Activated effector memory CD4-positive, alpha-beta T cell treated with anti-CD3 and anti-CD28 coated beads, Interleukin-2, amount 50 U/mL, for 16 hours (primary cell): ENCODE measurements at places on chromosomes 6 and 20.

- DNase-seq: no peak
These were observed 3.8 kb upstream of the DDO start for GRCh38 chr6:110419028-110419739.

GRCh38 chr6:91487696-91488392 is 901.0 kb upstream of the MAP3K7 start:
- no peak for DNase-seq

DNA sequence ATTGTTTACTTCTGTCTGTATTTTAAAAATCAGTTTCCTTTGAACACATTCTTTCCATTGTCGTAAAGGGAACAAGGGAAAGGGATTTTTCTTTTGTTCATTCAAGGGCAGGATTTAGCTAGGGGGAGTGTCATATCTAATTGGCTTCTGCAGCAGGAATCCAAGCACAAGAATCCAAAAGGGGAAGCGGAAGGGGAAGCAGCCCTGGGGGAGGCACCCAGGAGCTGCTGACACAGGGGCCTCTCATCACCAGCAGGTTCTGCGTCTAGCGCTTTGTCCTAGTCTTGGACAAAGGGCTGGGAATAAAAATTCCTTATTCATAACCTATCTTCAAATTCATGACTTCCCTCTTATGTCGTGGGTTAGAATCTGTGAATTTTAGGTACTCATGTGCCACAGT is 13.7 kb downstream of the RIPK1 start:
- DNase-seq: no peak

GRCh38 chr6:21987501-21987957 is 309.3 kb downstream of the PRL start:
- no peak for DNase-seq

DNA sequence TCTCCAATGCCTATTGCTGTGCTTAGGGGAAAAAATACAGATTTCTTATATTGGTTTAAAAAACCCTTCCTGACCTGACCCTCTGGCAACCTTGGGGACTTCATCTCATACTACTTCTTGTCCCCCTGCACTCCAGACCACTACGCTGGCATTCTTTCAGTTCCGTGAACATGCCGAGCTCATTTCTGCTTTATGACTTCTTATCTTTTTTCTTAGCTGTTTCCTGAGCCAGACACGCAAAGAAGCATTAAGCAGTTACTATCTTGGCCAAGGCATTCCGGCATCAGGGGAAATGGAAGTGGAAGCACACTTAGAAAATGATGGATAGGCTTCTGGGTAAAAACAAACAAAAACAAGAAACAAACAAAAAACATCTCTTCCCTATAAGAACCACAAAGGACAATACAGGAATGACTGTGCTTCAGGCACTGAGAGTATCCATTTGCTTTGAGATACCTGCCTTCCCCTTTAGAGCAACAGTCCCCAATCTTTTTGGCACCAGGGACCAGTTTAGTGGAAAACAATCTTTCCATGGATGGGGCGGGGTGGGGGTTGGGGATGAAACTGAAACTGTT is 4.4 kb upstream of the CCDC28A start:
- no peak for DNase-seq

DNA sequence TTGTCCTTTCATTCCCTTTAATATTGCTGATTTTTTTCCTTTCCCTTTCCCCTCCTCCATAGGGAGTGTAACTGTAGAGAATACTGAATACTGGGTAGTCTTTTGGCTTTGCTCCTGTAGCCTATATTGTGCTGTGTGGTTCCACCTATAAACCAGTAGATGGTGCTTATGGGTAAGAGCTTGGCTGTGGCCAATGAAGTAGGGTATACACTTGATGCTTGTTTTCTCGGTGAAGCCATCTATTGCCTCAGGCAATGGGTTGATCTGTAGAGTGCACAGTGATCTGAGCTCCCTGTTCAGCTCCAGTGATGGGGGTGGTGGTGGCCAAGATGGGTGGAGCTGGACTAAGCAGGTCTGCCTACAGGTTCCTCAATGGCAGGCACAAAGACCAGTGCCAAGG is 203.3 kb upstream of the IMPG1 start:
- no peak for DNase-seq

GRCh38 chr20:45341939-45342854 is 6.0 kb downstream of the SDC4 start:
- DNase-seq: no peak

DNA sequence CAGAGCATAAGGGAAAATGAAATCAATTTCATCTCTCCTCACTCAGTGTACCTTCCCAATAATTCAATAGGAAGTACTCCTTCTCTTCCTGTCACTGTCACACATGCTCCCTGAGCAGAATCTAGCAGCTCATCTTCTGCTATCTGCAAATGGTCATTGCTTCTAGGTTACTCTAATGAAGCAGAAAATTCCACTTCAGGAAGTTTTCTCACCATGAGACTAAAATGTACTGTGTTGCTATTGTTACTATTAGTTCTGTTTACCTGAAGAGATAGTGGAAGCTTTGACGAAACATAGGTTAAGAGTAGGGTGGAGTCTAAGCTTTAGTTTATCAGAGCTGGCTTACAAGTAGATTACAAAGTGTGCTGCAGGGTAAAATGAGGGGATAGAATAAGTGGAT is 52.8 kb downstream of the RFX6 start:
- no peak for DNase-seq

DNA sequence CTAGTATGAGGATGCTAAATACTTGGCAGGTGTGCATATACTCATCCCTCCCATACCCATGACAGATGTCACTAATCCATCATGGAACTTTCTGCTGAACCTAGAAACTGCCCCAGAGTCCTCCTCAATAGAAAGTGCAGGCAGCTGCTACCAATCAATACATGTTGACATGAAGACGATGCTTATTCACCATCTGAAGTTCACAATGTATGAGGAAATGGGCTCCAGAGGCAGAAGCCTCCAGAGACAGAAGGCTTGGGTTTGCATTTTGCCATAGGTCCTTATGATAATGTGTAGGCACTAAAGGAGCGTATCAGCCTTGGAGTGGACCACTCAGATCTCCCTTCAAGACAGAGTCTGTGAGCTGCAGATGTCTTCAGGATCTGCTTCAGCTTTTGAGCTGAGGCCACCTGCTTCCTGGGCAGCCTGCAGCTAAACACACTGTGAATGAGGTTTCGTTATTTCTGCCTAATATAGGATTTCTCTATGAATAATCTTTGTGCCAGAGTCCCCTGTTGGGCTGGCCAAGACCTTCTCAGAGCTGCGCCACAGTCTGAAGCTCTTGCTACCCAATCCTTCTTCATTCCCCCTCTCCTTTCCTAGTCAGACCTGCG is 7.5 kb upstream of the KIAA1755 start:
- no peak for DNase-seq

DNA sequence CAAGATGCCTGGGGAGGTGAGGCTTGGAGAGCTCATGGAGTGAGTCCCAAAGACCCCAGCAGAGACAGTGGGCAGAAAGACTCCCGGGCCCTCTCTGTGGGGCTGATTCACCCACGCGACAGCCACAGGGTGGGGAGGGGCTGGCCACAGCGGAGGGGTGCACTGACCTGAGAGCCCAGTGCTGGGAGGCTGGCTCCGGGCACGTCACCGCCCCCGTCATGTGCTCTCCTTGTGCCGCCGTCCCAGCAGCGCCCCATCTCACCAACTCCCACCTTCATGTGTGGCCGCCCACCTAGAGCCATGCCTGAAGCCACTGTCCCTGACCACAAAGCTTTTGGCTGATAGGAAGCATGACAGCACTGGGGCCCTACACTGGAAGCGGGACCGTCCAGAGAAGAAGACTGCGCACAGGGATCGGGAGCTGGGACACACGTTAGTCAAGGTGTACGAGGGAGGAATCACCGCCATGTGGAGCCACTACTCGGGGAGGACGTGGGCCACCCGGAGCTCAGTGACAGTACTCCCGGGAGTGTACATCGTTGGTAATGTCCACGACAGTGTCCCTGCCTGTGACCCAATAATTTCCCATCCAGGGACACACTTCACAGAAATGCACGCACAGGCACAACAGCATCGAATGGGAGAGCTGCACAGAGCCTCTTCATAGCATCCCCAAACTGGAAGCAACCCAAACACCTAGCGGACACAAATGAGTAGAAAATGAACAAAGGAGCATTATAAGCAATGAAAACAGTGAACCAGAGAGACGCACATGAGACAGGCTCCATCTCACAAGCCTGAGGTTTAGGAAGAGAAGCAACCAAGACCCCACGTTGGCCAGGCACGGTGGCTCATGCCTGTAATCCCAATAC is 28.4 kb upstream of the FOXC1 start:
- no peak for DNase-seq

GRCh38 chr20:51462566-51463276 is 79.8 kb downstream of the NFATC2 start:
- peak; percentile 39 for DNase-seq

DNA sequence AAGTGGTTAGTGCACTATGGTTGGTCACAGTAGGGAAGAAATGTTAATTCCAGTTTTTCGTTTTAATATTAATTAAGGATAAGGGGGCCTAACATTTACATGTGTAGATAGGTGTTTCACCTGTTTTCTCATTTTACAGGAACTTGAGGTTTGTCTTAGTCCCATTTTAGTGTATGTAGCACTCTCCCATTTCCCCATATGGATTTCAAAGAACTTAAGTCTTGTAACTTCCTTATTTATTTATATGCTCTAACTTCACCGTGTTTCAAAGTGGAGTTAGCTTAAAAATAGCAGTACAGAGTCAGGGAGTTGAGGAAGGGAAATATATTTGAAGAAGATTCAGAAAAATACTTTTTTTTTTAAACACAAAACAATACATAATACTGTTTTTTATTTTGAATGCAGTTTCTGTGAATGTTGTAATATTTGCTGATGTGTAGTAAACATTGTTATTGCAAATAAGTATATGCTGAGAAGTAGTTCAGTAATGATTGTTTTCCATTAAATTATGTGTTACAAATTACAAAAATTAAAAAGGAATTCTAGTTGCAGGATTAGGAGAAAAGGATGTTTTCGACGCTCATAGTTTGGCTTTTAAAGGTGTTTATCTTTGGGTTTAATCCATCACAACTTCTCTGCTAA is 3.5 kb downstream of the SCAF8 start:
- no peak for DNase-seq

DNA sequence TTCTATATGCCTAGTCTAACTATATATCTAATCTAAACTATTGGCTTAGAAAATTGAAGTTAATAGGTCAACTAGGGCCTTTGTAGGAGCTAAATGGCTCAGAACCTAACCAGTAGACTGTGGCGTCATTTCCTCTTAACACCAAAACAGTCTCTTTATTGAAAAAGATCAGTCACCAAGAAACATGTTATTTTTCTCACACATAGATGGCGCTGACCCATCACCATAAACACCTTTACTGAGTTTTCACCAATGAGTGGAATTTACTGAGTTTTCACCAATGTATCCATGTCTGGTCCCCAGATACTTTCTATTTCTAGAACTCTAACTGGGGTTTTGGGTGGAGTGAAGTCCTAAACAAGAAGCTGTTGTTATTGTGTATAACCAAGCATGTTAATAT is 636.0 kb downstream of the BCKDHB start:
- no peak for DNase-seq

DNA sequence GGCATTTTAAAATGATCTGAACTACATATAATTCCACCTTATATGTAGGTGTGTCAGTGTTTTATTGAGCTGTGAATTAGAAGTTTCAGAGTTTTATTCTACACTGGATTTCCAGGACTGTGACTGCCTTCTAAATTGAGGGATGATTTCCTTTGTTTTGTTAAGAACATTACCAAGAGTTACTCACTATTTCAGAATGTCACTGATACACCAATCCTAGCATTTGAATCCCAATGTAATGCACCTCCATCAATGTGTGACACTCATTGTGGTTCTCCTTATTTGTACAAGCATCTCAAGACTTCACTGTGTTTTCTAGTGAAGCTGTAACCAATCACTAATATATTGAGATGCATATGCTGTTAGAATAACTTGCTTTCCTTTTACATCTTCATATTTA is 86.8 kb downstream of the PLCB1 start:
- no peak for DNase-seq

GRCh38 chr6:159860482-159860881 is 30.3 kb upstream of the MAS1 start:
- no peak for DNase-seq

GRCh38 chr20:728256-728944 is 39.9 kb downstream of the SLC52A3 start:
- peak; percentile 81 for DNase-seq

GRCh38 chr20:33919653-33920052 is 74.1 kb upstream of the RALY start:
- DNase-seq: no peak

DNA sequence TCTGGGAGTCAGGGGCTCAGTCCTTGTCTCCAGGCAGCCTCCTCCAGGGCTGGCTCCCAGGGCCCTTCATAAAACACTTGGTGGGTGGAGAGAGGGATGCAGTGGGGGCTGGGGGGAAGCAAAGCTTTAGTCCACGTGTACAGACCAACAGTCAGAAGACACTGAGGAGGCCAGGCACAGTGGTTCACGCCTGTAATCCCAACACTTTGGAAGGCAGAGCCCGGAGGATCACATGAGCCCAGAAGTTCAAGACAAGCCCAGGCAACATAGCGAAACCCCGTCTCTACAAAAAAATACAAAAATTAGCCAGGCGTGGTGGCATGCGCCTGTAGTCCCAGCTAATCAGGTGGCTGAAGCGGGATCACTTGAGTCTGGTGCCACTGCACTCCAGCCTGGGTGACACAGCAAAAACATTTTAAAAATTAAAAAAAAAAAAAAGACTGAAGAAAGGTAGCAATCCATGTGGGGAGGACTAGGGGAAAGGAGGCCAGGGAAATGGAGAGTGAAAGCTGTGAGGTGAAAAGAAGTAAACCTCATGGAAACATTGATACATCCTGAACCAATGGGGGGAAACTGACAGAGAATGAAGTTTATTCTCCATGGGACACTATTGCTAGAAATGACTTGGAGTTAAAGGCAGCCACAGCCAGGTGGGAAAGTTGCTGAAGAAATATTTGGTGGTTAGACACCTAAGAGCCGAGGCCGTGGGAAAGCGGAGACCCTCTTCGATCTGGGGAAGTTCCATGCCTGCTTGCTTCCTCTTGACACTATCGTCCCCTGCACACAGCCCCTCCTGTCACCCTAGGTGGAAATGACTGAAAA is 35.4 kb downstream of the PIM1 start:
- DNase-seq: no peak

GRCh38 chr6:53431704-53432103 is 83.0 kb upstream of the ELOVL5 start:
- no peak for DNase-seq

- DNase-seq: no peak
These were observed 113.8 kb upstream of the RAB32 start for GRCh38 chr6:146429831-146430230.

- no peak for DNase-seq
These were observed 54.1 kb downstream of the BPIFB1 start for GRCh38 chr20:33337119-33337518.

GRCh38 chr6:162234631-162235030 is 492.9 kb downstream of the PRKN start:
- no peak for DNase-seq
